Activated T-helper 9 cell treated with anti-CD3 and anti-CD28 coated beads, Interleukin-2, amount 50 U/mL, for 16 hours (primary cell): ENCODE measurements at places on chromosomes 13 and 19.

DNA sequence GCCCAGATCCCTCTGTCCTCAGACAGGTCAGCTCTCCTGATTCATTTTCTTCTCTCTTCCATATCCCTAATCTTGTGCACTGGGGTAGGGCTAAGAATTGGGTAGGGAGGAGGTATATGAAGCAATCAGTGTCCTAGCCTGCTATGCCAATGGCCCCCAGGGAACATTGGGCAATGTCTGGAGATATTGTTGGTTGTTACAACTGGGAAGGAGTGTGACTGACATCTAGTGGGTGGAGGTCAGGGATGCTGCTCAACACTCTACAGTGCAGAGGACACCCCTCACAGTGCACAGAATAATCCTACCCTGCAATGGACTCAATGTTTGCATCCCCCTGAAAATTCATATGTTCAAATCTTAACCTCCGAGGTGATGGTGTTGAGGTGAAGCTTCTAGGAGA, 57.5 kb downstream of the CPAMD8 start:
- no peak for DNase-seq

DNA sequence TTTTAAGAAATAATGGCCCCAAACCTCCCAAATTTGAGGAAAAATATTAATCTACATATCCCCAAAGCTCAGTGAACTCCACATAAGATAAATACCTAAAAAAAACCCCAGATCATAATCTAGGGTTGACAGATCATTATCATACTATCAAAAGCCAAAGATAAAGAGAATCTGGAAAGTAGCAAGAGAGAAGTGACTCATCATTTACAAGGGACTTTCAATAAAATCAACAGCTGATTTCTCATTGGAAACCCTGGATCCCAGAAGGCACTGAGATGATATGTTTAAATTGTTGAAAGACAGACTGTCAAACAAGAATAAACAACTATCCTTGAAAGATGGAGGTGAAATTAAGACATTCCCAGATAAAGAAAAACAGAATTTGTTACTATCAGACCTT, 199.3 kb downstream of the KCNRG start:
- DNase-seq = no peak

GRCh38 chr19:15439078-15439799, 10.5 kb downstream of the WIZ start:
- DNase-seq = no peak

GRCh38 chr13:27001705-27002104, 169.9 kb downstream of the USP12 start:
- DNase-seq = no peak

GRCh38 chr19:15404780-15405211, 14.0 kb downstream of the AKAP8L start:
- DNase-seq = no peak

- no peak for DNase-seq
These were observed 185.7 kb downstream of the TEX29 start for GRCh38 chr13:111506125-111506524.
